OCI-M1 (cell line): ENCODE measurements at places on chromosomes 16 and 17.

DNA sequence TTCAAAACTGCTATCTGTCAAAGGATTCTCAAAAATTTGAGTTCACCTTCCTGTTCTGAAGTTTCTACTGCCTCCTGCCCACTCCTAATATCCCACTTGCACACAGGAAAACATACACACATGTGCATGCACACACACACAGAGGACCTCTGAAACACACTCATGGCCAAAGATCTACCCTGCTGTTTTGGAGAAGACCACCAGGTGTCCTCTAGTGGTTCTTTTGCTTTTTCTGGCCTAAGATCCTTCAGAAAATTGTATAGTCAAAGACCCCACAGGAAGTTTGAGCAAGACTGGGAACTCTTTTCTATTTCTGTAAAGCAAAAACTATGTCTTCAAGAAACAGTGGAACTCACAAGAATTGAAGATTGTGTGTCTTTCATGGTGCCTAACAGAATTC is 90.2 kb downstream of the CDH8 start:
- no peak for DNase-seq

DNA sequence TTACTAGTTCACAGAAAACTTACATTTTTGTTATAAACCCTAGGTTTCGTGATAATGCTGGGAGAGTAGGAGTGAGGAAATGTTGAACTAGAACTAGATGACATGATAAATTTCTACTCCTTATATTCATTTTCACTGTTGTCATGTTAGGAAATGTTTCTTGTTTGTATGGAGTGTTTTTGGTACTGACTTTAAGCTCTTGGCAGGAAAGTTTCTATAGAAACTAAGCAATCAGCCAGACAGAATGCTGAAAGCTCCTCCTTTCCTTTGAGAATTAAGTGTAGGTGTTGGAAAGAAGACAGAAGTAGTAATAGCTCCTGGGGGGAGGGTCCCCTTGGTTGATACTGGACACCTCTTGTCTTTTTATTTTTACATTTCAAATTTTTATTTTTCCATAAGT is 309.8 kb downstream of the MAP2K4 start:
- no peak for DNase-seq

- DNase-seq, result no peak
Measured at GRCh38 chr17:56826611-56827414, 6.9 kb downstream of the C17orf67 start.

GRCh38 chr17:8151120-8151640 is 1.0 kb downstream of the PER1 start:
- no peak for DNase-seq

DNA sequence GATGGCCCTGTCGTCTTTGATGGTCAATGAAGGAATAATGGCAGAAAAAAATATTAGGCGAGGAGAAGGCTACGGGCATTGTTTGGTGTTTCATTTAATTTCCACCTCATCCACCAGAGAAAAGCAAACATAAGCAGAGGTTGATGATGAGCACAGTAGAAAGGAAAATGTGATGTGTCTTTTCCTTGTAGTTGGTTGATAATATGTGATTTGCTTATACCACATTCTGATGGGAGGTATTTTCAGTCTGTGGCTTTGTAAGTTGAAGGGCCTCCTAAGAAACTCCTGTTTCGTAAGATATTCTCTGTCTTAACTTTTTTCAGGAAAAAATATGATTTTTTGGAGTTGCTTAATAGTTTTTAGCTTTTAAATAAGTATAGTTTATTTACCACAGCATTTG is 215.7 kb downstream of the PRKCA start:
- DNase-seq, result no peak

- DNase-seq, result peak; percentile 69
Measured at GRCh38 chr16:2296661-2297505, 29.0 kb upstream of the RNPS1 start.

DNA sequence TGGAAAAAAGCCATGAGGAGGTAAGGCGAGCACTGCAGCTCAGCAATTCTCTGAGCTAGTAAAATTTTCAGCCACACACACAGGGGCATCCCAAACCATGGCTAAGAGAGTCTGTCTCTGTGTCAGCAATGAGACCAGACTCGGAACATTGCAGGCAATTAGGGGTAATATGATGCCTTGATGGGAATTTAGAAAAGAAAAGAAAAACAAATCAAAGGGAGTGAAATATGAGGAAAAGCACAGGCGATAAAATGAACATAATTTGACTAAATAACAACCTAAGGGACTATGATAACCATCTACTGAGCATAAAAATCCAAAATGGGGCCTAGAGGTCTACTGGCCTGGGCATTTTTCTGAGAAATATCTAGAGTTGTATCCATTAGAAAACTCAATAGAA is 546.0 kb upstream of the PSMD7 start:
- DNase-seq, result no peak

- no peak for DNase-seq
Measured at GRCh38 chr16:30886145-30886544, 7.7 kb downstream of the BCL7C start.
